NB4 (cell line): ENCODE measurements at places on chromosomes 4 and X.

DNA sequence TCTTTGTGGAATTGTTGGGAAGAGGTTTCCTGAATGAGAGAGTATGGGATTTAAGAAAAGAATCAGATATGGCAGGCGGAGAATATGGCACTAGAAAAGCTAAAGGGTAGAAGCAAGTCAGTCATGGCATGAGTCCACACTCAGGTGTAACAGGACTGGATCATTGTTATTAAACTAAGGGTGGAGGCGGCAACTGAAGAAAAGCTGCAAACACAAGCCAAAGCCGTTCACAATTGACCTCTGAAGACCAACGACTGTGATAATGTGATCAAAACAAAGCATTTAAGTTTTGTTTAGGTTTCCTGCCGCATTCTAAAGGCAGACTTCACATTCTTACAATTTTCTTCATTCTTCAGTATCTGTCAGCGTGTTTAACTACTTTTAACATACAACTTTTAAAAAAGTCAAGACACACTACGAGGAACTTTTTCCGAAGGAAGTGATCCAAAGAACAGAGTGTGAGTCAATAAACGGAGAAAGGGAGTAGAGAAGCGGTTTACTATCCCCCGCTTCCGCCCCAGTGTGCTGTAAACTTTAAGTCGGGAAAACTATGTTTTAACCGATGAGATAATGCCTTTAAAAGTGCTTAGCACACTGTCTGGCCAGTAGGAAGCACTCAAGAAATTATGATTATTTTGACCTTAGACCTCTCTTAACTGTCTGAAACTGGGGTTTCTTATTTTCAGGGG, 909 bp upstream of the SLAIN2 start:
- DNase-seq: peak; percentile 83

GRCh38 chr4:178937130-178937529, 1494.9 kb upstream of the AGA start:
- no peak for DNase-seq

DNA sequence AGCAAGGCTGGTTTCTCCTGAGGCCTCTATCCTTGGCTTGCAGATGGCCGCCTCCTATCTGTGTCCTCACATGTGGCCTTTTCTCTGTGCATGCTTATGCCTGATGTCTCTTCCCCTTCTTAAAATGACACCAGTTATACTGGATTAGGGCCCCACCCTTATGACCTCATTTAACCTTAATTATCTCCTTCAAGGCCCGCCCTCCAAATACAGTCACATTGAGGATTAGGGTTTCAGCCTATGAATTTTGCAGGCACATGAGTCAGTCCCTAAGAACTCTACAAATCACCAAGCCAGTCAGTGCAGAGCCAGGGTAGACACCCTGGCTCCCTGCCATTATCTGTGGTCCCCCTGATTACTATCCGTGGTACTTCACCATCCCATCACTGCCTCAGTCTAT, 51.6 kb downstream of the MAML3 start:
- DNase-seq: peak; percentile 54

GRCh38 chr4:16676230-16676770, 222.1 kb downstream of the LDB2 start:
- no peak for DNase-seq

DNA sequence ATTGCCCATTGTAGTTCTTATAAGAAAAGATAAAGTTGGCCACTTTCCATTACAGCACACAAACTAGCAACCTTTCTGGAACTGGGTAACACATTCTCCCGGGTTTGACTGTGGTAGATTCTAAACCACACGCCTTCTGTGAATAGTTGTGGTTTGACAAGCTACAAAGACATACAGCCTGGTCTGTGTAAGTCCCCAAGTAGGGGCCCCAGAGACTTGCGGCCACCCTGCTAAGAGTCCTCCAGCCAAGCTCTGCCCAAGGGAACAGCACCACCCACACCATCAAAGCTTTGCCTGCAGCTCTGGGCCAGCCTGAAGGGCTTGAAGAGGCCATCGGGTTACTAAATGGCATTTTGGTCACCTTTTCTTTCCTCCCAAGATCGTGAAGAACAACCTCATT, 203.4 kb downstream of the MAML3 start:
- peak; percentile 89 for DNase-seq

- no peak for DNase-seq
Measured at GRCh38 chr4:85607624-85608023, 132.7 kb downstream of the ARHGAP24 start.
